ENCODE measurements at places on chromosomes 6 and 20. TPM values are rescaled to one million over a fixed set of nuclear protein-coding genes. Genes with fewer than 3 reads are reported as not detected.

Gene GTSF1L
- total RNA-seq = not detected

Gene TNNC2
- 0.32 TPM for total RNA-seq

- peak; percentile 51 for DNase-seq
Measured at GRCh38 chr6:2970753-2971419, 481 bp downstream of the SERPINB6 start.

DNA sequence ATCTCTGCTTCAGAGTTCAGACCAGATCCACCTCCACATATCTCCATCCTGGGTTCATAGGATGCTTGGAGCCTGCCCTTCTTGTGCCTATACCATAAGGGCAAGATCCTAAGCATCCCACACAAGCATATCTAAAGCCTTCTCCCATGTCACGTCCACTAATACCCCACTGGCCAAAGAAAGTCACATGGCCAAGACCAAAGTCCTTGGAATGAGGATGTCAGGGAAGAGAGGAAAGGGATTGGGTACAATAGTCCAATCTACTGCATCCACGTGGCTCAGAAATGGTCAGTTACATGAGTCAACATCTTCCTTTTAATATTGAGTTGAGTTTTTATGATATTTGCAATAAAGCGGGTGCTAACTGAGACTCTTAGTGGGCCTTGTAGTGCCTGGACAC lies 515.9 kb upstream of the SULF2 start:
- DNase-seq = no peak

GRCh38 chr6:140897349-140897748 lies 1235.4 kb upstream of the GJE1 start:
- DNase-seq = no peak

DNA sequence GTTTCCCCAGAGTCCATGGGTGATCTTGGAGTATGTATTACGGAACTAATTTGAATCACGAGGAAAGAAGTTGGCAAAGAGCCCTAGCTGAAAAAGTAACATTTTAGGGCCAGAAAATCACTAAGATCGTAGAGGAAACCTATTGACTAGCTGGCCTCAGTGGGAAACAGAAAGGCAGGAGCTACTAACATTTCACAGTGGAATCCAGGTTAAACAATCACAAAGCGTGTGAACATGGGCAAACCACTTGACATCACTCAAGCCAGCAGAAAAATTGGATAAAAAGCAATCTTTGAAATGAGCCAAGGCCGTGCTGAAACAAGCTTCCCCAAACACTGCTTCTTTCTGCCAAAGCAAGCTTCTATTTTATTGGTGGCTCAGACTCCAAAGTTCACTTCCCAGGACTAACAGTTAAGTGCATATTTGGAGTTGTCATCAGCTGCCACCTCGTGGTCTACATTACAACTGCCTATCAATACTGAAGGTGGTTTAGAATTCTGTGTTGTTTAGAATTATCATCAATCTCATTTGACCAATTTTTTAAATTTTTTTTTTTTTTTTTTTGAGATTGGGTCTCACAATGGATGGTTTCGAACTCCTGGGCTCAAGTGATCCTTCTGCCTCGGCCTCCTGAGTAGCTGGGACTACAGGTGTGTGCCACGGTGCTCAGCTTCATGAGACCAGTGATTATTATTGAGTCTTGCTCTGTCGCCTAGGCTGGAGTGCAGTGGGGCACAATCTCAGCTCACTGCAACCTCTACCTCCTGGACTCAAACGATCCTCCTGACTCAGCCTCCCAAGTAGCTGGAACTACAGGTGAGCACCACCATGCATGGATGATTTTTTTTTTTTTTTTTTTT lies 10.6 kb downstream of the RPS10 start:
- DNase-seq = peak; percentile 83

- DNase-seq = no peak
Measured at GRCh38 chr6:8054276-8054675, 9.9 kb downstream of the BLOC1S5 start.

GRCh38 chr6:55009131-55009530 lies 162.6 kb downstream of the FAM83B start:
- DNase-seq = no peak

DNA sequence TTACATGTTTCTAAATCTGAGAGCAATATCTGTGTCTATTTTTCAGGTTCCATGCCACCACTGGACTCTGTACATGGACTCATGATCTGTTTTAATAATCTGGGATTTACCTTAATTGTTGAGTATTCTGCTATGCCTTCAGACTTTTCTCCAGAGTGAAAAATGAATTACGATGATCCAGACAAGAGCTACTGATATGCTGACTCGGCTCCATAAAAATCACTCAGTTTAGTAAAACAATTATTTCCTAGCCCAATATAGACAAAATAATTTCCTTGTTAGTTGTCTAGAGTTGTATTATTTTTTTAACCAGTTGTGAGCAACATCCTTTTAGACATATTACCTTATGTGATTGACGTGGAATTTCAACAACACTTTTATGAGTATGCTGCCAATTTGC lies 736.8 kb downstream of the RFPL4B start:
- no peak for DNase-seq

- DNase-seq = no peak
Measured at GRCh38 chr20:564192-564591, 20.6 kb upstream of the CSNK2A1 start.

Measured in fibroblast of villous mesenchyme (primary cell).